ENCODE measurements at places on chromosomes 2 and 18.

- DNase-seq, result peak; percentile 59
Observed at GRCh38 chr2:203534621-203535077, 452 bp downstream of the RAPH1 start.

- no peak for DNase-seq
Observed at GRCh38 chr2:7356909-7357584, 439.8 kb downstream of the RNF144A start.

- no peak for DNase-seq
Observed at GRCh38 chr2:221671515-221671914, 99.4 kb upstream of the EPHA4 start.

GRCh38 chr2:141015341-141016047 is 1115.3 kb downstream of the LRP1B start:
- no peak for DNase-seq

DNA sequence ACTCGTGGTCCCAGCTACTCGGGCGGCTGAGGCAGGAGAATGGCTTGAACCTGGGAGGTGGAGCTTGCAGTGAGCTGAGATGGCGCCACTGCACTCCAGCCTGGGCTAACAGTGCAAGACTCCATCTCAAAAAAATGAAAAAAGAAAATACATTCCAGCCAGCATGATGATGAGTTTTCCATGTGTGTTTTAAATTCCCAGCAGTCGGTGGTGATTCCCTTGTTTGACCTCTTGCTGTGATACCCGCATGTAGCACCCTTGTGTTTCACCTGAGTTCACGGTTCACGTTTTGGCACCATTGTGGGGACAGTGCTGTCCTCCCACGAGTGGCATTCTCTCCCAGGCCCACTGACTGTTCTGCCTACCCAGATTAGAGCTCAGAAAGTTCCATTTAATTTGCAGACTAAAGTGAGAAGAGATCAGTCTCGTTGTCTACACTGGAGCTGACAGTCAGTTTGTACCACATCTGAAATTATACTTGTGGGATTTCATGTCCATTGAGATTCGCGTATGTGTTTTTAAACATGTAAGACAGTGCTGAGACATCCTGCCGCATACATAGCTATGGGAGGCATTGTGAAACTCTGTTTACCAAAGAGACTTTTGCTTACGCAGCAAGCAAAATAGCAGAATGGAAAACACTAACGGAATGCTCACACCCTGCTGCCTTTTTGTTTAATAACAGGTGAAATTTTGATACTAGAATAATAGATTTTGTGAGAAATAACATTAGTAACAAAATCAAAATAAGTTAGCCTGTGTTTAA is 157.1 kb downstream of the GBX2 start:
- DNase-seq, result no peak

GRCh38 chr2:18047213-18047611 is 168.7 kb downstream of the KCNS3 start:
- DNase-seq, result no peak

DNA sequence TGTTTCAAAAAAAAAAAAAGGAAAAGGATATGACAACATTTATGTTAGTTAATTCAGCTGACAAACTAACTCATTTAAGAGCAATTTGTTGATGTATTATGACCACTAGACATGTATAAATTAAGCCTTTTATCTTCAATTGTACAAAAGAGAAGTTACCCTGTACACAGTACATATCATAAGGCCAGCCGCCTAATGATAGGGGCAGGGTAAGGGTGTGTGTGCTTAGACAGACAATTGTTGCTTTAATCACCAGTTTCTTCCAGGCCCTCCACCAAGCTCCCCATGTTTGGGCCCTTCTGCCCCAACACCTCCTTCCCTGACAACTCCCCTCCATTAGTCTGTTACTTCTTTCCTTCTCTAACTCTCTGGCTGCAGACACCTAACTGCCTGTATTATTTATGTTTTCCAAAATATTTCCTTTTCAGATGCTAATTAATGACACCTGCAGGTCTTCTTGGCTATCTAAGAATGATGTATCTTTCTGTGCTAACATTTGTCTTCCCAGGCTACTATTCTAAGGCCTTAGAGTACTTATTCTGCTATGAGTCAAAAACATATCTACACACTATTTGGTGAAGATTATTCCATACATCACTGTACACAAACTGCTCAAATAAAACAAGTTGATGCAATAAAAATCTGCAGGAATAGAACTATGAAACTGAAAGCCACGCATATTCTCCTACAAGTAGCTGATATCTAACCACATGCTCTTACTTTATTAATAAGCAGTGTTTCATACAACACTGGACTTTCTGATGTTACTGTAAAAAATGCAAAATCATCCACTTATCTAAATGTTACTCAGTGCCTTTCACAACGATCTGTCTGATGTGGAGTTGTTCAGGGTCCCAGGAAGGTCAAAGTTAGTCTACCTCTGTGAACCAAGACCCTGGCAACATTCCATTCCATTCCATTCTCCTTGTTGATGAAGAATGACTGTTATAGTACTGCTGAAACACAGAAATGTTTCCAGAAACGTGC is 26.4 kb downstream of the TMEM131 start:
- DNase-seq, result no peak

DNA sequence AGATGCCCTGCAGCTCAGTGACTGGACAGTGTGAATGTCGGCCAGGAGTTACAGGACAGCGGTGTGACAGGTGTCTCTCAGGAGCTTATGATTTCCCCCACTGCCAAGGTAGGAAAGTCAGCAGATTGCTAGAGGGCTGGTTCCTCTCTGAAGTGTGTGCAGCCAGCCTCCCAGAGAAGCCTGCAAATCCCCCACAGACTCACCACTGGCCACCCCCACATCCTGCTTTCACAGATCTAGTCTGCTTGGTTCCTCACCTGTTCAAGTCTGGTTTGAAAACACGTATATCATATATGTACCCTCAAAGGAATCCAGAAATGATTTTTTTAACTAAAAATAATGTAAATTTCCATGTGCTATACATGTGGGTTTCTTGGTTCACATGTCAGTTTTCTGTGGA is 121.1 kb downstream of the LAMA3 start:
- peak; percentile 16 for DNase-seq

GRCh38 chr18:12333506-12334290 is 25.7 kb downstream of the TUBB6 start:
- DNase-seq, result no peak

- DNase-seq, result no peak
Observed at GRCh38 chr2:191862156-191862775, 15.4 kb upstream of the CAVIN2 start.

DNA sequence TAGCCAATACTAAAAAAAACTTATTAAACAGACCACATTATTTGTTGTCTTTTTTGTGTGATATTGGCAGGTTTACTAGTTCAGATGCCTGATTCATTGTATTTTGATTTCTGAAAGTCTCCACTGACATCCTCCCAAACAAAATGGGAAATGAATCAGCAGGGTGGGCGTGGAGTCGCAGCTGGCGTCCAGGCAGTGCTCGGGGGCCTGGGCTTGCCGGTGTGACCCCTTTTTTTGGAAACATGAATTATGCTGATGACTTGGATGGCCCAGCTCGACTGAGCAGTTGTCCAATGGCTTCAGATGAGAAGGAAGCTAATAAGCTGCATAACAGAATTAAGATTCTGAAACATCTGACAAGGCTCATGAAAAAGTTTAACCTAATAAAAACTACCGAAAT is 1.7 kb upstream of the KCNG2 start:
- no peak for DNase-seq

DNA sequence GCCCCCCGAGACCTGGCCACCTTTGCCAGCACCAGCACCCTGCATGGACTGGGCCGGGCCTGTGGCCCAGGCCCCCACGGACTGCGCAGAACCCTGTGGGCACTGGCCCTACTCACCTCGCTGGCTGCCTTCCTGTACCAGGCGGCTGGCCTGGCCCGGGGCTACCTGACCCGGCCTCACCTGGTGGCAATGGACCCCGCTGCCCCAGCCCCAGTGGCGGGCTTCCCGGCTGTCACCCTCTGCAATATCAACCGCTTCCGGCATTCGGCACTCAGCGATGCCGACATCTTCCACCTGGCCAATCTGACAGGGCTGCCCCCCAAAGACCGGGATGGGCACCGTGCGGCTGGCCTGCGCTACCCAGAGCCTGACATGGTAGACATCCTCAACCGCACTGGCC is 554 bp downstream of the ASIC4 start:
- DNase-seq, result no peak

GRCh38 chr2:2926858-2927175 is 450.8 kb downstream of the EIPR1 start:
- DNase-seq, result no peak

DNA sequence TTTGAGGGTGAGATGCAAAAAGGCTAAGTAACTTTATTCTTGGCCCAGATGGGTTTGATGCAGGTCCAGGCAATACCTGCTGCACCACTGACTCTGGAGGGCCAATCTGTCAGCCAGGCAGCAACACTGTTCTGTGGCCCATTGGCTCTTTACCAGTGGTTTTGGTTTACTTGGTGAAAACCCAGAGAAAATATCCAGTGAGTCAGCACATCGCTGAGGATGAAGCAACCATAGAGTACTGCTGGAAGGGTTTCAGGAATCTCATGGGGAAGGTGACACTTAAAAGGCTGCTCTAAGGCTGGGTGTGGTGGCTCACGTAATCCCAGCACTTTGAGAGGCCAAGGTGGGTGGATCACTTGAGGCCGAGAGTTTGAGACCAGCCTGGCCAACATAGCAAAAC is 192.5 kb upstream of the FAM98A start:
- no peak for DNase-seq

- no peak for DNase-seq
Observed at GRCh38 chr18:49697757-49698524, 115.4 kb downstream of the ACAA2 start.

- DNase-seq, result peak; percentile 73
Observed at GRCh38 chr18:79524181-79525078, 128.7 kb downstream of the NFATC1 start.

DNA sequence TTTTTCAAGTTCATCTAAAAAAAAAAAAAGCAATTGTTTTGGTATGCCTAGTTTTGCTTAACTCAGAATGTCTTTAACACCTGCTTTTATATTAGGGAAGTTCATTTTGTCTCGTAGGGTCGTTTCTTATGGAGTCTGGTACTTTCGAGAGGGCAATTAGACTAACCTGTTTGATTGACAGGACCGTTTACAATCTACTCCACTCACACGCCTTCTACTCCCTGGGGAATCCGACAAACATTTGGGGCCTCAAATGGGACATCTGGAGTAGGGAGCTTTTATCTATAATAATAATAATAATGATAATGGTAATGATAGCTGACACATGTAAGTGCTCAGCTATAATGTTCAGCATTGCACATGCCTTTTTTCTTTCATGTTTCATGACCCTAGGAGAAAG is 261.6 kb upstream of the RASGRP3 start:
- no peak for DNase-seq

GRCh38 chr2:215355801-215356200 is 43.9 kb downstream of the ATIC start:
- no peak for DNase-seq

- no peak for DNase-seq
Observed at GRCh38 chr2:134705861-134706586, 12.8 kb downstream of the TMEM163 start.

DNA sequence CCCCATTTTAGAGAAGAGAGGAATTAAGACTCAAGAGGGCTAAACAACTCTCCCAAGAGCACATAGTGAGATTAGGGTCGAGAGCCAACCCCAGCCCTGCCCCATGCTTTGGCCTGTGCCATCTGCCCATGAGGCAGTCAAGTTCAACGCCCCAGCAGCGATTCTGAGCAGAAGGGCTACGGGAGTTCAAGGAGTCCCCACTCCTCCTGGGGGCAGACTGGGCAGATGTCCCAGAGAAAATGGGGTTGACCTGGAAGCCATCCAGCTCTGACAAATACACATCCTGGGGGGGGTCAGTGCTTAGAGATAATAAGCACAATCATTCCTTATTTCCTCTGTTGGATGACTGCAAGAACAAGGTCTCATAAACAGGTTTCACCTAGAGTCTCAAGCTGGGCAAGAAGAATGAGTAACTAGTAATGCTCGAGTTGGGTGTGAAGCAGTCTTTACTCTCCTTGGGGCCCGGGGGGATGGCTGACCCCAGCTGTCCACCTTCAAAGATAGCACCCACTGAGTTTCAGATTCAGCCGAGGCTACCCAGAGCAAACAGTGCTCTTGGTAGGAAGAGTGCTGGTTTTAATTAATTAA is 716.4 kb downstream of the RNF144A start:
- no peak for DNase-seq

- DNase-seq, result no peak
Observed at GRCh38 chr18:80168346-80168745, 59.3 kb downstream of the ADNP2 start.

GRCh38 chr18:72460210-72460680 is 83.9 kb downstream of the CBLN2 start:
- no peak for DNase-seq

- DNase-seq, result no peak
Observed at GRCh38 chr2:119249311-119249710, 25.7 kb downstream of the STEAP3 start.

GRCh38 chr18:23933407-23933806 is 81.1 kb upstream of the TTC39C start:
- no peak for DNase-seq

- DNase-seq, result no peak
Observed at GRCh38 chr2:151922845-151923666, 94.8 kb upstream of the ARL5A start.

GRCh38 chr2:239459056-239459455 is 58.2 kb upstream of the HDAC4 start:
- no peak for DNase-seq

DNA sequence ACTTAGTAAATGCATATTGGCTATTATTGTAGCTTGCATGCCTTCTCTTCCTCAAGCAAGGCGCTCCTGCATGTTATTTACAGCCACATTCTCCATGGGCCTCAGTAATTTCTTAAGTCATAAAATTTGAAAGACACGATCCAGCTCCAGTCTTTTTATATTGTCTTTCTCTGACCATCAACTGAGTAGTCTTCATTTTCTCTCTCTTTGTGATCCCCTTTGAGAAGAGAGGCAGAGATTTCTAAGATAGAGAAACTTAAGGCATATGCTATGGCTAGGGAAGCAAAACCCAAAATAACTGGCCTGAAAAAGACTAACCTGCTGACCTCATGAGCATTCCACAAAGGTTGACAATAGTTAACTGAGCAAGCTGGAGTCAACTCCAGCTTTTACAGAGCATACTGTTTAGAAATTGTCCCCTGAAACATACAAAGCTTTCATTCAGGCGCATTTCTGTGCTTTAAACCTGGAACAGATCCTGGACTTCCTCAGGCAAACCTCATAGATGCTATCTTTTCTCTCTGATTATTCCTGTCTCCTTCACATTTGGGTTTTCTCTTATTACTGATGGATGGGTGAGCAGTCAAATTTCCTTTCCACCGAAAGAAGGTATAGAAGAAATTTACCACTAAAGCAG is 4.6 kb downstream of the DPP4 start:
- DNase-seq, result no peak

- no peak for DNase-seq
Observed at GRCh38 chr18:55128437-55128836, 169.2 kb upstream of the CCDC68 start.

GRCh38 chr2:226079671-226080181 is 680.2 kb downstream of the NYAP2 start:
- no peak for DNase-seq

GRCh38 chr2:64932371-64933216 is 56.6 kb upstream of the SLC1A4 start:
- DNase-seq, result peak; percentile 73

- DNase-seq, result no peak
Observed at GRCh38 chr18:63271148-63271547, 48.4 kb downstream of the BCL2 start.

- DNase-seq, result no peak
Observed at GRCh38 chr2:135676031-135676430, 65.6 kb upstream of the UBXN4 start.

All from GM13977 (cell line).